ENCODE measurements at places on chromosomes 7 and 10.

GRCh38 chr7:97847791-97848190, 24.4 kb downstream of the ASNS start:
- DNase-seq = no peak

- DNase-seq = no peak
Measured at GRCh38 chr7:99422186-99422585, 13.4 kb downstream of the BUD31 start.

GRCh38 chr10:17783751-17784150, 25.4 kb upstream of the MRC1 start:
- no peak for DNase-seq

DNA sequence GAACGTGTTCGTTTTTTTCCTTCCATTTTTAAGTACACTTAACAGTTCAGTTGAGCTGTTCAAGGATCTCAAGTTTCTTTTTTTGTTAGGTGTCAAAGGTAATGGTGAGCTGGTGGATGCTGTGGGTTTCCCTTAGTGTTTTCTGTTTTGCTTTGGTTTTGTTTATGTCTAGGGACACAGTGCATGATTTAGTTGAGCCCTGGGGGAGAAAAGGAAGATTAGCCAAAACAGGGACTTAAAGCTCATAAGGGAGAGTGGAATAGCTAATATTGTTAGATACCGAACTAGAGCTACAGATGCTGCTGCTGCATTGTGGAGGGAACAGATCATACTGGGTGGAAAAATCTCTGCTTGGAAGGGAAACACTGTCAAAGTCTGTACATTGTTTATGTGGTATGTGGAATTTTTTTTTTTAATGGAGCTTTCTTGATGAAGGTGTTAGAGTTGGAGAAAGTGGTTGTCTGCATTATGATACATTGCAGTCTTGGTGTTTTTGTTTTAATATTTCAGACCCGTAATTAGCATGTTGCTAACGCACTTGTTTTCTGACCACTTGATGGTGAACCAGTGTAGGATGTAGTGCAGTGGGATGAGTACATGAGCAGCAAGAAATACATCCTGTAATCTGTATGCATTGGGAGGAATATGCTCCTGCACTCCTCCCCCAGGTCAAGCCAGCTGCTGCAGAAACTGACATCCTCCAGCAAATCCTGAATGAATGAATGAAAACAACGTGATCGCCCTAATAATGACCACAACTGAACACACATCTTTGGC, 2.1 kb downstream of the GLCCI1 start:
- peak; percentile 28 for DNase-seq

DNA sequence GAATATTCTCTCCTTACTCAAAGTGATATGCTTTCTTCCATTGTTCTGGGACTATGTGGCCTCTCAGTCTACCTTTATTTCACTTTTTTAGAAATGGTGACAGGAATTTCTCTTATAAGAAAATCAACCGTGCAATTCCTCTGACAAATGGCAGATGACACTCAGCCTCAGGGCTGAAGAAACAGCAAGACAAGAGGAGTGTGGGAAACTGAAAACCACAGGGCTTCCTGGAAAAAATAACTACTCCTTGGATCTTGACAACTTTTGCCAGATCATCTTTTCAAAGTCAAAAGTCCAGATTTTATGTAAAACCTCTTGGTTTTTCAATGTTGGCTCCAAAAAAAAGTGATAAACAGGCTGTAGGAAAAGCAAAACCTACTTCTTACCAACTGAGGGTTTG, 121.5 kb downstream of the TYW1B start:
- DNase-seq = no peak

DNA sequence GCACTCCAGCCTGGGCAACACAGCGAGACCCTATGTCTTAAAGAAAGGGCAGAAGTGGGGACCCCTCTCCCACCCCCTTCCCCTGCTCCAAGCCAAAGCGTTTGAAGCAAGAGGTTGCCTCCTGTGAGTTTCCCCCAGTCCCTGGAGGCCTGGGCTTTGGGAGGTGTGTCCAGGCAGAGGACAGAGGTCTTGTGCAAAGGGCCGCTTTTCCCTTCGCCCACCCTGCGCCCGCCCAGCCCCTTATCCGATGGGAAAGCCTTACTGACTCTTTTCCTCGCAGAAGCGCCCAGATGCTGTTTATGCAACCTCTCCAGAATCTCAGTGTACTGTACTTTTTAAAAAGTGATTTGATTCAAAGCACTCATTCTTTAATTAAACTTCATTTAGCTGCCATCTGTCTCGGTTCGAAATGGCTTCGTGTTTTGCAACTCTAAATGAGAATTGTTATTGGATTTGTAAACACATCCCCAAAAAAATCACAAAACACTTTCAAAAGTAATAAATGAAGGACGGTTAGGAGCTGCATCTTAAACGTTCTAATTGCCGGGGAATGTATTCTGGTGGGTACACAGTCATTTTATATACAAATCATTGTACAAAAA, 50.5 kb upstream of the GTF2I start:
- no peak for DNase-seq

DNA sequence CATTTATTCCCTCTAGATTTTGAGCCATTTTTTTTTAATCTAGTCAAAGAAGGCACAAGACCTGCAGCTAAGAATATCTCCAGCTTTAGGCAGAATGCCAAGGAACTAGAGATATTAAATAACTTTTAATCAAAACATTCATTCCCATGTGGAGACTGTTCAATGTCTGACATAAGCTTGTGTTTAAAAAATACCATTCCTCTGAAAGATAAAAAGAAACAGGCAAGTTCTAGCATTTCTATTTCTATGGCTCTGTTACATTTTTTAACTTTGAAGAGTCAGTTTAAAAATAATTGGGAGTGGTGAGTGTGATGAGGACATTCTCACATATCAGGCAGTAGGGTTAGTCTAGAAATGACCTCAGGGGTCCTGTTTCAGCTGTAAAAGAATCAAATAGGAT, 48.0 kb downstream of the RHOBTB1 start:
- DNase-seq = no peak
